ENCODE measurements at places on chromosomes 3 and 15.

- DNase-seq, result no peak
These were observed 152.8 kb downstream of the UACA start for GRCh38 chr15:70610541-70610940.

DNA sequence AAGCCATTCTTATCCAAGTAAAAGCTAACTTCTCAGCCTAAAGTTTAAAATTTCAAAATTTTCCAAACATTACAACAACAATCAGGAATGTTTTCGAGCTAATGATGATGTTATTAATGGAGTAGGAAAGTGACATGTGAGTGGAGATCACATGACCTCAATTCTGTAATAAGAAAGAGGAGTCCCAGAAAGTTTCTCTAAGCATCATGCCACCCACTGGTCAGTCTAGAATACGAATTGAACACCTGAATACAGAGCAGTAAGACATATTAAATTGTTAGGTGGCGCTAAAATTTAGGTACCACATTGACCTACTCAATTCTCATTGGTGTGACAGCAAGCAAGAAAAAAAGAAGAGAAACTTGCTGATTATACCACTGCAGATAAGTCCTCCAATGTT is 163.9 kb downstream of the DCLK3 start:
- no peak for DNase-seq

GRCh38 chr3:96266395-96267190 is 547.8 kb upstream of the EPHA6 start:
- DNase-seq, result no peak

DNA sequence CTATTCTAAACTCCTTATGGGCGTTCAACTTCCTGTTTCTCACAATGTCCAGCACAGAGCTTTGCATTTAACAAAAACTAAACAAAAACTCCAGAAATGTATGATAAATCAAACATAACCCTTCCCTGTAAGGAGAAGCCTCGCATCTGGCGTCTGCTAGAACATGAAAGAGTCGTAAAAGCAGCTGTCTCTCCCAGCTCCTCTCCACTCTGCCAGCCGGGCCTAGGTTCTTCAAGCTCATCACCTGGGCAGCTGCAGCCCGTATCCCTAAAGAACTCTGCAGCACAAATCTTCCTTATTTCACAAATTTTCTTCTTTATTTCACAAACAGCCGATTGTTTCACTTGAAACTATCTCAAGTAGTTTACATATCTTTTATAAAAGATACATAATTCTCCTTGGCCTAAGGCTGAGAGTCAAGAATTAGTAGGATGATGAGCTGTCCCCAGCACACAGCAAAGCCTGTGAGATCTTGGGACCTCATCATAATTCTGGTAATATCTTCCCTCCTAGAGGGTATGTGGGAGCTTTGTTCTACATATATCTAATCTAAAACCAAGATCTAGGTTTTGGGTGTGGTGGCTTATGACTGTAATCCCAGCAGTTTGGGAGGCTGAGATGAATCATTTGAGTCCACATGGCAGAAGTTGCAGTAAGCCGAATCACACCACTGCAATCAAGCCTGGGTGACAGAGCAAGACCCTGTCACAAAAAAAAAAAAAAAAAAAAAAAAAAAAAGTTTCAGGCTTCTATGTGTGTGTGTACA is 35.3 kb downstream of the ANXA2 start:
- DNase-seq, result no peak

DNA sequence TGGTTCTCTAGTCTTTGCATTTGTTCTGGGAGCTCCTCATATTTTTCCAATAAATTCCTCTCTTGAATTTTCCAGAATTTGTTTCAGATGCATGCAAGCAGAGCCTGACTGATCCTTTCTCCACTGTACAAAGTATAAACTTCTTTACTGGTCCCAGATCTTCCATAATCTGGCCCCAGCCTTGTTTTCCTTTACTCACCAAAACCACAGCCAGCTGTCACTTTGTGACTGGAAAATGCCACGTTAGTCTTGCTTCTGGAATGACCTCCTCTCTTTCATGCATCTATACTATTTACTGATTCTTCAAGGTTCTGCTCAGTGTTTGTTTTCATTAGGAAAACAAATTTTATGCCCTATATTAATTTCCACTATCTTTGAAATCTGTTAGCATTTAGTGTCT is 60.4 kb upstream of the SPPL2A start:
- no peak for DNase-seq
